Iris pigment epithelial cell (primary cell): ENCODE measurements at places on chromosomes 5 and 9.

GRCh38 chr5:65137631-65138030 lies 344.1 kb downstream of the ADAMTS6 start:
- peak; percentile 57 for DNase-seq

DNA sequence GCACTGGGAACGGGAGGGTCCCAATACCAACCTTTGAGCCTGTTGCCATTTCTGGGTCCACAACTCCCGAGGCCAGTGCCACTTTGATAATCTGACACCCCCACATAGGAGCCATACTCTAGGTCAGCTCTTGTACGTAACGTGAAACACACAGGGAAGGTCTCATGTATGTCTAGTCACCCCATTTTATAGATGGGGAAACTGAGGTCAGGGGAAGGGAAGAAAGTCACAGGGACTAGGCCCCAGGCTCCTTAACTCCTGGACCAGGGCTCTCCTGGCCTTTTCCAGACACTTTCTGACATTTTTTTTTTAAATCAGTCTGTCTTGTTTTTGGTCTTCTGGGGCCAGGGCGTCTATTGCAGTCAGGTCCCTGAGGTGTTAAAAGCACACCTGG lies 80.3 kb upstream of the SLC25A51 start:
- DNase-seq, result no peak

DNA sequence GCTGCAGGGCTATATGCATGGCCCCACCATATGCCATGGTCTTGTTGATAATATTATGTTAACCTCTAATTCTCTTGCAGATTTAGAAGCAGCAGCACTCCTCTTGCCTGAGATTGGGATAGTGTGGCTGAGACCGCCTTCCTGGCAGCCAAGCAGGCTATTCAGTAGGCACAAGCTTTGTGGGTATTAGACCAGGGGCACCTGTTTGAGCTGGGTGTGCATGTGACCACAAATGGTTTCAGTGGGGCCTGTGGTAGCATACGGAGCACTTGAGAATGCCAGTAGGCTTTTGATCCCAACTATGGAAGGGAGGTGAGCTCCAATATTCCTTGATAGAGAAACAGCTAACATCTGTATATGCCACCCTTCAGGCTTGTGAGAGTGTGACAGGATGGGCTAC lies 625.1 kb upstream of the NUDT12 start:
- DNase-seq, result no peak

- no peak for DNase-seq
Observed at GRCh38 chr5:134530301-134531077, 5.0 kb downstream of the JADE2 start.

DNA sequence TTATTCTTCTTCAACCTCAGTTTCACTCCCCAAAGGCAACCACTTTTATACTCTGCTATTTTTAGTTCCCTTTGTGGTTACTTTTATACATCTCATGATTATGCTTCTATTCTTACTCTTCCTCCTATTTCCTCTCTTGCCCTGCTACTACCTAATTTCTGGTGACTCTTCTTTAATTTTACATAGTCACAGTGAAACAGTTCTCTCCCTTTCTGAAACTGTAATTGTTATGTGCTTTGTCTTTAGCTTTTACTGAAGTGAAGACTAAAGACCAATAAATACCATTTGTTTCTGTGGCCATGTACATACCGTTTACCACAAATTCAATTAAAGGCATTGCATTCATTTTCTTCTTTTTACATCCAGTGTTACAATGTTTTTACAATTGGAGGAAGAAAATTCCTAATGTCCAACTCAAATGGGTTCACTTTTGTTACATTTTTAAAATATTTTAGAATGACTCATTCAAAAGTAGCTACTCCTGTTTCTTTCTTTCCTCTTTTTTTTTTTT lies 410.6 kb downstream of the PSAT1 start:
- peak; percentile 53 for DNase-seq

- peak; percentile 21 for DNase-seq
Observed at GRCh38 chr9:136201609-136202453, 3.1 kb downstream of the LHX3 start.

DNA sequence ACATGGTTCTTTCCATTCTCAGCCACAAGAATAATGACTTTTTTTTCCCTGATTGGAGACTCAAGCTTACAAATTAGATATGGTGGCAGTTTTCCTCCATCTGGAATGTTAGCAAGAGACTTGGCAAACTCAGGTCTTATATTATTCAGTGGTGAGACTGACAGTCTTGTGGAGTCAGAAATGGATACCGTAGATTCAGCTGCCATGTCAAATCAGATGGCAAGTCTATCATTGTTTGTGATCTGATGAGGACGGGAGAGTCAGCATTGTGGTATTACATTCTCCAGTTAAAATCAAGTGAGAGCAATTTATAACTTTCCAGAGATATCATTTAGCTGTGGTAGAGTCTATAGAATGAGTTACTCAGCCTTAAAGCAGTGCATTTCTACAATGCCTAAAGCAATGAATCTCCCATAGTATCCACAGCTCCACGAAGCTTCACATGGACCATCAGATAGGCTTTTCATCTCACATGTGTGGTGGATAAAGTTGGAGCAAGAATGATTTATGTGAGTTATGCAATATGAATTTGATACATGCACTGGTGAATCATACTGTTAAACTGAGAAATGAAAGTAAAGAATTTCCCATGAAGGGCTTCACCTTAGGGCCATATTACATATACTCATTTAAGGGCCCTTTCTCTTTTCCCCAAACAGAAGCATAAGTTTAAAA lies 430.6 kb downstream of the ZNF608 start:
- DNase-seq, result peak; percentile 76

DNA sequence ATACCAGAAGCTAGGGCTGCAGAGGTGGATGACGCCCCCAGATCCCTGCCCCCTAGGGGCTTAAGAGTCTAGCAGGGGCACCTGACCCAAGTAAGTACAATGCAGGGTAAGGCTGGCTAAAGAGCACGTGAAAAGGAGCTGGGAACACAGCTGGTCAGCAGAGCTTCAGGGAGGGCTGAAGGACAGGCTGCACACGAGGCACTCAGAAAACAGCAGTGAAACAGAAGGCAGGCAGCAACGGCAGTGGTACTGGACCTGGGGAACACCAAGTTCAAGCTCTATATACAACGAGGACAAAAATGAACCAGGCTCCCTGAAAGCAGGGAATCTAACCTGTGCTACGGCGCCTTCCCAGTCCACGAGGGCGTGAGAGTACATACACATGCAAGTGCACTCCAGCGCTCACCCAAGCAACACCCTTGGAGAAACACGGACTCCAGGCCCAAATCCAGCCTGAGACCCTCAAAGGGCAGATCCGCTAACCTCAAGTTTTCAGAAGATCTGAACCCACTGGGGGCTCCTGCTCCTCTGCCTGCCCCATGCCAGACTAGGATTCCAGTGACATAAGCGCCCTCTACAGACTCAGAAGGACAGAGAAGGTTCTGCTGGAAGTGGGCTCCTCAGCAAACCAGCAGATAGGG lies 57.4 kb downstream of the PSMB7 start:
- DNase-seq, result no peak

GRCh38 chr9:132312873-132313272 lies 41.9 kb downstream of the SETX start:
- DNase-seq, result no peak

DNA sequence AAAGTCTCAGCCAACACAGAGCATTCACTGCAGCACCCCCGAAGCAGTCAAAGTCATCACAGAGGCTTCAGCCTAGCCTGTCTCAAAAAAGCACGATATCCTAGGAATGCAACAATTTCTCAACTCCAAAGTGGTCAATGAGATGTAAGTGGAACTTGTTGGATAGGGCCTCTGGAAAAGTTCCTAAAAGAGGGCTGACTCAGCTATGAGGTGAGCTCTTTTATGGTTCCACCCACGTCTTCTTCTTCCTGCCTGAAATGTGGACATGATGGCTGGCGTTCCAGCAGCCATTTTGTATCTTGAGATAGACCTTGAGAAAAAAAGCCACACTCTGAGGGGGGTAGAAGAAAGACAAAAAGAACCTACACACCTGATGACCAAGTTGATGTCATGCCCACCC lies 32.5 kb upstream of the TRIO start:
- DNase-seq, result peak; percentile 81

GRCh38 chr5:83474161-83474796 lies 2.7 kb downstream of the VCAN start:
- peak; percentile 94 for DNase-seq

- DNase-seq, result no peak
Observed at GRCh38 chr5:7871653-7872052, 2.7 kb downstream of the MTRR start.

GRCh38 chr5:4553978-4554377 lies 586.2 kb upstream of the ADAMTS16 start:
- no peak for DNase-seq

- peak; percentile 26 for DNase-seq
Observed at GRCh38 chr9:96484521-96484931, 34.6 kb downstream of the HABP4 start.

DNA sequence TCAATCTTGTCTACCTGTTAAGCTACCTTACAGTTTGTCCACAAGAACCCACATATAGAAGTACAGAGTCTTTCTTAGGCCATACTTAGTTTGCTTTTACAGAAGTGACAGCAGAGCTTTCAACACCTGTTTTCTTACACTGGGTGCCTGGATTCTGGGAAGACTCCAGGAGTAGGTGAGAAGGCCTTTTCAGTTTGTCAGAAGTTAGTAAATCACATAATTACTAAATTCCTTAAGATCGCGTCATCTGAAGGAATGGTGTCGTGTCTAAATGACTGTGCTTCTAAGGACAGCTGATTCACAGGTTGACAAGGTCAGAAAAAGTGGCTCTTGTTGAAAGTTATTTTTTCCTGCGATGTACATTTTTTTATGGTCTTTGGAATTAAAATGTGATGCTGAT lies 97.0 kb upstream of the FAM120A start:
- DNase-seq, result no peak

DNA sequence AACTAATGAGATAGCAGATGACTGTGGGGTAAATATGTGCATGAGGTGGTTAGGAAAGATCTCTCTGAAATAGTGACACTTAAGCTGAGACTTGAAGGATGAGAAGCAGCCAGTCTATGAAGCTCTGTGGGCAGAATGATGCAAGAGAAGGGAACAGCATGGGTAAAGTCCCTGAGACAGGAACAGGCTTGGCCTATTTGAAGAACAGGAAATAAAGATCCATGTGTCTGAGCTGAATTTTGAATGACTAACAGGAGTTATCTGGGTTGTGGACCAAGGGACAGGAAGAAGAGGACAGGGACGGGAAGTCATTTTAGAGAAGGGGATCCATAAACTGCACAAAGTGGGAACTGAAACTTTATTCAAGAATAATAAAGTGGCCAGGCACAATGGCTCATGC lies 25.6 kb upstream of the HMGCS1 start:
- DNase-seq, result peak; percentile 33

- DNase-seq, result peak; percentile 68
Observed at GRCh38 chr5:109739741-109740728, 50.3 kb downstream of the MAN2A1 start.

GRCh38 chr9:29211580-29212396 lies 1638.5 kb upstream of the C9orf72 start:
- DNase-seq, result peak; percentile 6

- DNase-seq, result no peak
Observed at GRCh38 chr5:25570067-25570583, 925.3 kb upstream of the CDH10 start.

DNA sequence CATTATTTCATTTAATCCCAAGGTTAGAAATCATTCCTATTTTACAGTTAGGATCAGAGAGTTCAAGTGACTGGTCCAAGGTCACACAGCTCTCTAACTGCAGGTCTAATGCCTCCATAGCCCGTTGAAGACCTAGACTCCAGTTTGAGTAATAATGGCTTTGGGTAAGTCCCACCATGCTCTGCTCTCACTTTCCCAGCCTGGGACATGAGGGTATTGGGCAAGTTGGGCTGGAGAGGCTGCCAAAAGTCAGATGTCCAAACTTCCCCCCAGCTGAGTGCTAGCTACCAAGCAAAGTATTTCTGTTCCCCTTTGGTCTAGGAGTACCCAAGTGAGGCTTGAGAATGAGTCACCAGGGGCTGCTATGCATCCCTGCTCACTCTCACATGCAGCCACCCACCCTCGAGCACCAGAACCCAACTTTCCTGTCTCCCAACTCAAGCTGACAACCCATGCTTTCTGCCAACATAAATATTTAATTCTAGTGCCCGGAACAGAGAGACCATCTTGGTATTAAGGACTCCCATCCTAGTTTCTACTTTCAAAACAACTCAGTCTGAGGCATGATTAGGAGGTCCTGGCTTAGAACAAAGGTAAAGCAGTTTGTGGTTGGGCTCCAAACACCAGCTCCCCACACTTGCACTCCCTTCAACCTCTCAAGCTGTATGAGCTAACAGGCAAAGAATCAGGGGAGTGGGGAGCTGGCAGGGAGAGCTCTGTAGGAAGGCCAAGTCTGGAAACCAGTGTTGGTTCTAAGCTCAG lies 236.5 kb upstream of the TRIM32 start:
- peak; percentile 78 for DNase-seq

DNA sequence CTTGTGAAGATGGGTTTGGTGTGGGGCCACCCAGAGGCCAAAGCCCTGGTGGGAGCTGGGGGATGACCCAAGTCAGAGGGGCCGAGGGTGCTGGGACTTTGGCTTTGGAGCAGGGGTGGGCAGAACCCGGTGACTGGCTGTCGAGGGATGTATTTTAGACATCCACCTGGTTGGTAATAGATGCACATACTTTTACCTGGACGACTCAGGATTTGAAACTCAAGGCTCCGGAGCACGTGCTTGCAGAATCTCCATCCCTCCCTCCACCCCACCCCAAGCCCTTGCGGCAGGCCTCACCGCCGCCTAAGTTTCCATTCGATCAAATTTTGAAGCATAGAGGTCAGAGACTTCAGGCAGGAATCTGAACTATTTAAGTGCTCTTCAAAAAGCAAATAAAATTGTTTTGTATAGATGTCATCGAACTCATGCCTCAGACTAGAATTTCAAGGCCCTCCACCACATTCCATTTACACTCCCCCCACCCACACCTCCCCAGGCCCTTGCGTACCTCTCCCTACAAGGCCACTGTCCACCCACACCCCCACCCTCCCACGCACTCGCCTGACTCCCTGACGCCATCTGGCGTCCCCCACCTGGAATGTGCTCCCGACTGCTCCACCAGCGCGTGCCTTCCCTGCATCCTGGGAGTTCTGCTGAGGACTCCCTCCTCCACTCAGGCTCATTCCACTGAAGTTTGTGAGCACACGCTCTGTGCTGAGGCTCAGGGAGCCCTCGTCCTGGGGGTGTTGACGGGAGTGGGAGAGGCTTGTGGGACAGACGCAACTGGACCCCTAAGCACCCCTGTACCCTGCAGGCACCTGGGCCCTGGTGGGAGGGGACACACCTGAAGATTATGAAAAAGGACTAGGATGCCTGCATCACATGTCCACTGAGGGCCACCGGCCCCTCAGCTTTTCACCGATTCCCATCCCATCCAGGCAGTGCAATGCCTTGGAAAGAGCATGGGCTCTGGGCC lies 56.4 kb upstream of the RPL26L1 start:
- peak; percentile 99 for DNase-seq

GRCh38 chr5:15637345-15637744 lies 137.4 kb downstream of the FBXL7 start:
- no peak for DNase-seq

DNA sequence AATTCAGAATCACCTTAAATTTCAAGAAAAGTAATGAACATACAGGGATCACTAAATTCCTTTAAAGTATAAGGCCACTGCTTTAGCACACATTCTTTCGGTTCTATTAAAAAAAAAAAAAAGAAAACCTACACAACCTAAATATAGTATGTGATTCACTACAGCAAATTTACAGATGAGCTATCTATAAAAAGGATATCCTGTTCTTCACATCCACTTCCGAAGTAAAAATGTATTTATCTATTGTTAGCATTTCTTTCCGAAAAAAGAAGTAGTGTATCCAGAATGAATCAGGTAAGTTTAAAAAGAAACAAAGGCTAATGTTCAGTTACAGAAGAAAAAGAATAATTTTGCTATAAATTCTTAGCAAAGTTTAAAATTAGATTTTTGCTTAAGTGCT lies 70.2 kb downstream of the ECPAS start:
- DNase-seq, result no peak
